Hepatocyte (in vitro differentiated cells): ENCODE measurements at places on chromosomes 5 and 9. TPM values are rescaled to one million over a fixed set of nuclear protein-coding genes. Genes with fewer than 3 reads are reported as not detected.
A peak's percentile ranks its signal among the peaks of the same experiment; 100 is the strongest.

The RALGPS1 gene
- total RNA-seq = 22.1 and 22.4 TPM in 2 replicates

The FGFR4 gene
- total RNA-seq = 90.2 and 121 TPM in 2 replicates

The PCDHB4 gene
- total RNA-seq = 1.9 and 2.5 TPM in 2 replicates

The ATP6V0E1 gene
- 216 and 283 TPM in 2 replicates for total RNA-seq

The SAXO1 gene
- total RNA-seq = not detected in 2 replicates

The CDH18 gene
- 1.5 and 2.7 TPM in 2 replicates for total RNA-seq

The FAF2 gene
- 63.1 and 66.4 TPM in 2 replicates for total RNA-seq

The VAV2 gene
- 22.2 and 24.9 TPM in 2 replicates for total RNA-seq

The PLAC8L1 gene
- 1.5 TPM in 1 of 2 replicates, not detected in the other for total RNA-seq

The FREM1 gene
- total RNA-seq = 27.7 and 36.1 TPM in 2 replicates

The CCNI2 gene
- total RNA-seq = 1.2 and 1.4 TPM in 2 replicates

The SLC31A2 gene
- total RNA-seq = 20.1 and 24.1 TPM in 2 replicates

The FCN2 gene
- total RNA-seq = not detected in 2 replicates

The SLC35D2 gene
- total RNA-seq = 77.7 and 89.7 TPM in 2 replicates

DNA sequence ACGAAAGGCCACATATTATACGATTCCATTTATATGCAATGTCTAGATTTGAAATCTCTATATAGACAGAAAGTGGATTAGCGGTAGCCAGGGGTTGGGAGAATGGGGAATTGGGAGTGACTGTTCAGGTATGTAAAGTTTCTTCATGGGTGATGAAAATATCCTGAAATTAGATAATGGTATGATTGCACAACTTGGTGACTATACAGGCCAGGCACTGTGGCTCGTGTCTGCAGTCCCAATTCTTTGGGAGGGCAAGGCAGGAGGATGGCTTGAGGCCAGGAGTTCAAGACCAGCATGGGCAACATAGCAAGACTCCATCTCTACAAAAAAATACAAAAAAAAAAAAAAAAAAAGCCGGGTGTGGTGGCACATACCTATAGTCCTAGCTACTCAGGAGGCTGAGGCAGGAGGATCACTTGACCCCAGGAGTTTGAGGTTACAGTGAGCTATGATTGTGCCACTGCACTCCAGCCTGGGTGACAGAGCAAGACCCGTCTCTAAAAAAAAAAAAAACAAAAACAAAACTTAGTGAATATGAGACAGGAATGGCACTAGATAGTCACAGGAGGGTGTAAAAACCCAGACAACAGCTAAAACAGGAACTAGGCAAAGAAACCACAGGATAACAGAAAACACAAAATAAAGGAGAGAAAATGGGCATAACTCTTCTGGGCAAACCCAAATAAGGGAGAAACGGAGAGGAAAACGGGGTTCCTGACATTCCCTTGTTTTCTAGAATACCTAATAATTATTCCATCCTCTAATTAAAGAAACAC lies 72.1 kb upstream of the ZNF618 start:
- no peaks in the 10 kb centered on the region for H3K36me3 ChIP-seq
- no peak for DNase-seq
- H3K4me1 ChIP-seq = no peaks in the 10 kb centered on the region
- H3K27me3 ChIP-seq = no peaks in the 10 kb centered on the region

DNA sequence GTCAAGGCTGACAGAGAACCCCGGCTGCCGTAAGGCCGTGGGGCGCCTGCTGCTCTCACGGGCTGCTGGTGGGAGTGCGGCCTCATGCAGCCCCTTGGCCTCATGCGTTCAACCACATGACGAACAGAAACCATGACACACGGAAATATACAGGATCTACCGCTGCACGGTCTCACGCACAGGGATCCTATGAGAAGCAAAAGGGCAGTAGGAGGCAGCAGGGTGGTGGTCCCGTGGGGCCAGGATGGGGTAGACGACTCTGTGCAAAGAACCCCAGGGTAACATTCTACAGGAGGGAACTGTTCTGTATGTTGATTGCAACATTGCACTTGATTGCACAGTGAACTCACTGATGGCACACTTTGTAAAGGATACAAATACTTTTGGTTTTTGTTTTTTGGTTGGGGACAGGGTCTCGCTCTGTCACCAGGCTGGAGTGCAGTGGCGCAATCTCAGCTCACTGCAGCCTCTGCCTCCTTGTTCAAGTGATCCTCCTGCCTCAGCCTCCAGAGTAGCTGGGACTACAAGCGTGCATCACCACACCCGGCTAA lies 51.6 kb downstream of the NACC2 start:
- no peak for DNase-seq
- H3K4me1 ChIP-seq = no peaks in the 10 kb centered on the region
- no peak overlapping the region for H3K27ac ChIP-seq
- H3K36me3 ChIP-seq = no peaks in the 10 kb centered on the region
- H3K27me3 ChIP-seq = no peaks in the 10 kb centered on the region
- no peak overlapping the region for H3K4me3 ChIP-seq

GRCh38 chr9:137313956-137314560 lies 12.0 kb upstream of the NRARP start:
- H3K4me3 ChIP-seq = no peak overlapping the region
- DNase-seq = no peak
- H3K27ac ChIP-seq = peak overlapping the region; percentile 20

DNA sequence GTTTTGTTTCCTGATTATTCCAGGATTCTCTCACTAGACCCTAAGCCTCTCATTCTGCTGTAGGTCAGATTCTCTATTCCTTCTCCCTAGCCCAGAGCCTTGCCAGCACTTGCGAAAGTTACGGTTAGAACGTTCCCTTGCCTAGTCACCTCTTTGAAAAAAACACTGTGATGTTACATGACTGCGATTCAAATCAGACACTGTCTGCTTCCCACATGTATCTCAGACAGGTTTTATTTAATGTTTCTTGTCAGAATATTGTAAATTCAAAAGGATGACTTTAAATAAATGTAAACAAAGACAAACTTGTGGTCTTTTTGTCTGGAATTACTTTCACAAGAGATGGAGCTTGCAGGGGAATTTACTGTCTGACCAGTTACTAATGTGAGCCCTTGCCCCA lies 116.5 kb upstream of the OTULINL start:
- H3K36me3 ChIP-seq = no peaks in the 10 kb centered on the region
- no peaks in the 10 kb centered on the region for H3K27me3 ChIP-seq
- H3K4me3 ChIP-seq = no peak overlapping the region

GRCh38 chr5:27290172-27290571 lies 251.8 kb upstream of the CDH9 start:
- no peak overlapping the region for H3K4me3 ChIP-seq
- no peaks in the 10 kb centered on the region for H3K36me3 ChIP-seq
- no peaks in the 10 kb centered on the region for H3K27me3 ChIP-seq
- no peaks in the 10 kb centered on the region for H3K4me1 ChIP-seq
- H3K27ac ChIP-seq = no peak overlapping the region

GRCh38 chr5:35160486-35161116 lies 69.7 kb downstream of the PRLR start:
- H3K4me1 ChIP-seq = peaks cover 20% of the 10 kb centered on the region
- no peaks in the 10 kb centered on the region for H3K36me3 ChIP-seq
- no peak for DNase-seq

GRCh38 chr5:169895926-169896325 lies 84.4 kb downstream of the INSYN2B start:
- no peak overlapping the region for H3K27ac ChIP-seq
- H3K27me3 ChIP-seq = no peaks in the 10 kb centered on the region
- H3K4me3 ChIP-seq = no peak overlapping the region
- no peaks in the 10 kb centered on the region for H3K4me1 ChIP-seq
- no peak for DNase-seq

DNA sequence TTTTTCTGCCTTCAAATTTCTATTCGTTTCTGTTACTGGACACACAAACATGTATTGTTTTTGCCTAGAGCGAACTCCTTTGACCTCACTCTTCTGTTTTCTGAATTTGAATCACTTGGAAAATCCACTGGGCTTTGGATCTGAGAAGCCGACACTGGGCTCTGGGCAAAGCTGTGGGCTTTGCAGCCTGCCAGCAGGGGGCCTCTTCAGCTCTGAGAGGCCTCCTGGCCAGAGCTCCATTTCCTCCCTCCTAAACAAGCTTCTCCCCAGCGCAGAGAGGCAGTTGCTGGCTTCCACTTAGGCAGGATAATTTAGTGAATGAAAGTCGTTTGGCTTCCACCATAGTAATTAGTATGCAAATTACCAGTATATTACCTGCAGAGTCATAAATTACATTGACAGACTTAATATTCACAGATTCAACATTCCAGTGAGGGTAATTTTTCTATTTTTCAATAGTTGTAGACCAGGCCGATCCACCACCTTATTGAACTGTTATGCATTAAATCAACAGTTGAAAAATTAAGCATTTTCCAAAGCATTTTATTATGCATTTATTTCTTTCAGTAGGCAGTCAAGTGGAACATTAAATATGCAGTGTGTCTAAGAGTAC lies 104.0 kb upstream of the ZNF366 start:
- no peaks in the 10 kb centered on the region for H3K27me3 ChIP-seq
- H3K27ac ChIP-seq = no peak overlapping the region
- DNase-seq = peak; percentile 88
- no peaks in the 10 kb centered on the region for H3K4me1 ChIP-seq
- H3K4me3 ChIP-seq = no peak overlapping the region

GRCh38 chr9:114852050-114852594 lies 46.3 kb upstream of the TNFSF15 start:
- H3K36me3 ChIP-seq = no peaks in the 10 kb centered on the region
- H3K27ac ChIP-seq = peak overlapping the region; percentile 75
- no peaks in the 10 kb centered on the region for H3K27me3 ChIP-seq
- H3K4me1 ChIP-seq = peaks cover 29% of the 10 kb centered on the region
- DNase-seq = no peak
- no peak overlapping the region for H3K4me3 ChIP-seq

- H3K27ac ChIP-seq = no peak overlapping the region
- no peaks in the 10 kb centered on the region for H3K27me3 ChIP-seq
- no peak overlapping the region for H3K4me3 ChIP-seq
- DNase-seq = no peak
- H3K36me3 ChIP-seq = no peaks in the 10 kb centered on the region
Measured at GRCh38 chr5:98217138-98217537, 556.3 kb upstream of the RGMB start.

- no peak overlapping the region for H3K4me3 ChIP-seq
- no peaks in the 10 kb centered on the region for H3K4me1 ChIP-seq
- H3K27ac ChIP-seq = no peak overlapping the region
- H3K27me3 ChIP-seq = no peaks in the 10 kb centered on the region
- no peaks in the 10 kb centered on the region for H3K36me3 ChIP-seq
- DNase-seq = no peak
Measured at GRCh38 chr5:60535198-60535597, 164.8 kb downstream of the DEPDC1B start.

DNA sequence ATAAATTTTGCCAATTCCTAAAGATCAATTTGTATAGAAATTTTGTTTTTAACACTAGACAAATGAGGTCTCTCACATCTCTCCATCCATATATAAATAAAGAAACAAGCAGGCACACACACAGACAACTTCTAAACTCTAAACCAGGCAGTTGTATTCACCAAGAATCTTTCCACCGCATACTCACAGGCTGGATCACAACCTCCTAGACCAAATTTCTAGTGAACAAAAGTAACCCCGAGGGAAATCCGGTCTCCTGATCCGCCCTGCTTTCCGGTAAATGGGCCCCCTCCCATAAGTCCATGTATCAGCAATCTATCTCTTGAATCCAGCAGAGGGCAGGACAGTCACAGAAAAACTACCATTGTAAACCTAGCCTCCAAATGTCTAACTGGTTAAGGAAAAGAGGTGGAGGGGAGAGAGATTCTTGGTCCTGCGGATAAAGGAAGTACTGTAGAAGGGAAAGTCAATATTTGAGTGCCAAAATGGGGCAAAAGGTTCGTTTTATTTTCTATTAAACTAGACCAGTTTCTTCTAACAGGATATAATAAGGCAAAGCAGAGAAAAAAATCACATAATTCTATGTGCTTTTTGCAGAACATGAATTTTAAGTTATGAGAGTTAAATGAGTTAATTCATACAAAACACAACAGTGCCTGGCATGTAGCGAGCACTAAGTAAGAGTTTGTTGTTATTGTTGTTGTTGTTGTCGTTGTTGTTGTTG lies 4.8 kb upstream of the SMU1 start:
- H3K36me3 ChIP-seq = no peaks in the 10 kb centered on the region
- DNase-seq = peak; percentile 85
- H3K27ac ChIP-seq = peak overlapping the region; percentile 47
- no peaks in the 10 kb centered on the region for H3K4me1 ChIP-seq
- H3K27me3 ChIP-seq = no peaks in the 10 kb centered on the region

GRCh38 chr5:16700081-16700480 lies 83.3 kb upstream of the RETREG1 start:
- H3K27ac ChIP-seq = no peak overlapping the region
- DNase-seq = no peak
- no peaks in the 10 kb centered on the region for H3K27me3 ChIP-seq

DNA sequence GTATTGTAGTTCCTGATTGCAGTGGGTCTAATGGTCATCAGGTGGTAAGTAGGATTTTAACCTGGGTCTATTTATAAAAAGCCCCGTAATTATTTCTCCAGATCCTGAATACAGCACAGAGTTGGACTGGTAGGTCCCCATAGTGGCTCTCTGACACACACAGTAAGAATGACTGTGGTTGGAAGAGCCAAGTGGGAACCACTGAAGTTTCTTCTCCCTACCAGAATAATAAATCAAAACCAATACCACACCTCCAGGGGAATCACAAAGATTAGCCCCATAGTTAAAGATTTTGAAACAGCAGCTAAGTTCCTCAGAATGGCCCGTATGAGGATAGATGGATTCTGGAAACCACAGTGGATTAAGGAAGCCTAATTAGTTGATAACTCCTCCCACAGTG lies 68.4 kb upstream of the ZFR start:
- H3K36me3 ChIP-seq = no peaks in the 10 kb centered on the region
- no peak for DNase-seq
- H3K27ac ChIP-seq = no peak overlapping the region
- H3K4me3 ChIP-seq = no peak overlapping the region

- DNase-seq = no peak
- H3K27ac ChIP-seq = peak overlapping the region; percentile 98
- no peaks in the 10 kb centered on the region for H3K27me3 ChIP-seq
- H3K36me3 ChIP-seq = no peaks in the 10 kb centered on the region
Measured at GRCh38 chr5:56908942-56909293, 478 bp upstream of the SETD9 start.

DNA sequence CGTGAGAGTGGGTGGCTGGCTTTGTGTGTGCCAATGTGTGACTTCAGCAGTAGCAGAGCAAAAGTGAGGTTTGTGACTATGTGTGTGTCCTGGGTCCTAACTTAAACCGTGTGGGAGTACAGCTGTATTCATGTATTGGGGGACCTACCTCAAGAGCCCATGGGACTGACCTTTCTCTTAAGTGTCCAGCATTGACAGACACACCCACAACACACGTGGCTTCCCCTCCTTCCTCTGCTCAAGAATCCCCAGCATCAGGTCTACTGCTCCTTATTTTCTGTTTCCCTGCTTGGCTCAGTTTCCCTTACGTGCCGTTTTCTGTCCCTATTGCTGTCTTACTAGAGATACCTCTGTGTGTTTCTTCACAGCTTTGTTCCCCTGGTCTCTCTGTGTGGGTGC lies 616 bp downstream of the IL11RA start:
- H3K27ac ChIP-seq = peak overlapping the region; percentile 94
- H3K4me1 ChIP-seq = peaks cover 45% of the 10 kb centered on the region
- H3K36me3 ChIP-seq = no peaks in the 10 kb centered on the region
- no peaks in the 10 kb centered on the region for H3K27me3 ChIP-seq

GRCh38 chr9:130662970-130663257 lies 1.5 kb upstream of the PRDM12 start:
- H3K36me3 ChIP-seq = no peaks in the 10 kb centered on the region
- DNase-seq = no peak
- H3K4me1 ChIP-seq = peaks cover 23% of the 10 kb centered on the region
- H3K27ac ChIP-seq = no peak overlapping the region
- H3K27me3 ChIP-seq = peaks cover 97% of the 10 kb centered on the region

- no peaks in the 10 kb centered on the region for H3K27me3 ChIP-seq
- H3K4me1 ChIP-seq = no peaks in the 10 kb centered on the region
- no peaks in the 10 kb centered on the region for H3K36me3 ChIP-seq
- H3K27ac ChIP-seq = no peak overlapping the region
- no peak for DNase-seq
Measured at GRCh38 chr9:108496846-108497245, 358.9 kb downstream of the ACTL7B start.
